ENCODE measurements at places on chromosomes 7 and 10.

DNA sequence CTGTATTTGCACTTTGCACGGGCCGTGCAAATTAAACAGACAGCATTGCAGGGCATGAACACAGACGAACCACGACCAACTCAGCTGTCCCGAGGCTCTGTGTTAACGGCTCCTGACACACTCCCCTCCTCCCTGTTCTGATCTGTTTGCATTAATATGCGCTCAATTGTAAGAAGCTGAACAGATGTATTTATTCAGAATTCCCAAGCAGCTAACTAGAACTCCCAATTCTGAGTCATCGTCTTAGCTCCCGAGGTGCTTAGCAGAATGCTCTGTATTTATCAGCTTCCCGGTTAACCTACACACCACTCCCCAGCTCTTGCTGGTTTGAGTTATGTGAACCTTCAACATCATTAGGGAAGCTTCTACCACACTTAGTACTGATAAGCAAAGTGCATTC lies 286.4 kb downstream of the PTPRN2 start:
- no peak for ATAC-seq

- peak; percentile 8 for ATAC-seq
These were observed 156.5 kb upstream of the ITGB1 start for GRCh38 chr10:33114451-33114952.

GRCh38 chr10:61987537-61987936 lies 86.0 kb downstream of the ARID5B start:
- peak; percentile 20 for ATAC-seq

DNA sequence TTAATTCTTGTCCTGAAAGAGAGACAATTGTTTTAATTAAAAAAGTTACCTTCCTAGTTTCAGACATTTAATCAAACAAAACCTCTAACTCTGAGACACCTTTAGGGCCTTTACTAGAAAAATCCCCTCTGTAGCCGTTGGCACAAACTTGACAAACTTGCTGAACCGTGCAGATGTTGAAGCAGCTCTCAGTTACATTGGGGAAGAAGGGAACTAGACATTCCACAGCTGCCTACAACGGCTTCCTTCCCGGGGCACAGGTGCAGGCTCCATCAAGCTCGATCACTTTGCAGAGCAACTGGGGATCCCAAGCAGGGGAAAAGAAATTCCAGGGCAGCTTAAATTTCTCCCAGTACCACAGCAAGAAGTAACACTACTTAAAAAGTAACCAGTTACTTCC lies 141.3 kb downstream of the SKAP2 start:
- ATAC-seq, result no peak

DNA sequence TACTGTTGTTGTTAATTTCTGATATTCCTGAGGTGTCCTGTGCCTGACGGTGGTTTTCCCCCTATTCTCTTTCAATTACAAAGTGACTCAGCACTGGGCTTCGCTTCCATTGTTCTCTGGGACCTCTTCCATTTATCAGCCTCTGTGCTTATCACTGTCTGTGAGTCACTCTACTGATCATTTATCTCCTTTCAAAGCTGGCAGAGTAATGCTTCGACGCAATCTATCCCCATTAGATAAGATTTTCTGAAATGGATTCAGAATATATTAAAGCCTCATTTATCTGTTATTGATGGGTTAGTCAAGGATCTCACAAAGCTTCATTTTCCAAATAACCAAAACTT lies 679.2 kb downstream of the SDK1 start:
- no peak for ATAC-seq

DNA sequence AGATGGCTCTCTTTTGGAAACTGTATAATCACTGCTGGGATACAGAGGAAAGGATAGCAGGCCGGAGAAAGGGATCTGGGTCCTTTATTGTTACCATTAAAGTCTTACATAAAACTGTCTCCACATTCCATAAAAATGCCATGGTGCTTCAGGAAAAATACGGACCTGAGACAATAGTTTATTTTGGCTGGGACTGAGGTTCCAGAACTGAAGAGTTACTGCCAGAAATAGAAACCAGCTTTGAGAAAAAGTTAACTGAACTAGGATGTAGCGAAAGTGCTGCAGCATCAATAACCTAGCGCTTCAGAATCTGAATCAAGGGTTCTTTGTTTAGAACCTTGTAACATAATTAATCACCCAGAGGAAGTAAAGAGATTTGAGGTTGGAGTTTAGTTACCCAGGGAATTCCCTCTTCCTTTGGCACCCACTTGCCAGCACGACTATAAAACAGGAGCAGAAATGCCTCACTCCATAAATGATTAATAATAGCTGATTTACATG lies 38.0 kb downstream of the MEOX2 start:
- no peak for ATAC-seq

- no peak for ATAC-seq
These were observed 65.5 kb downstream of the CUX1 start for GRCh38 chr7:101882595-101883564.

GRCh38 chr7:141515941-141516340 lies 35.3 kb upstream of the AGK start:
- ATAC-seq, result no peak

Data from activated T-helper 17 cell treated with anti-CD3 and anti-CD28 coated beads, Interleukin-2, amount 50 U/mL, for 72 hours (primary cell).